NCI-H345 (cell line): ENCODE measurements at places on chromosomes 4 and X.

DNA sequence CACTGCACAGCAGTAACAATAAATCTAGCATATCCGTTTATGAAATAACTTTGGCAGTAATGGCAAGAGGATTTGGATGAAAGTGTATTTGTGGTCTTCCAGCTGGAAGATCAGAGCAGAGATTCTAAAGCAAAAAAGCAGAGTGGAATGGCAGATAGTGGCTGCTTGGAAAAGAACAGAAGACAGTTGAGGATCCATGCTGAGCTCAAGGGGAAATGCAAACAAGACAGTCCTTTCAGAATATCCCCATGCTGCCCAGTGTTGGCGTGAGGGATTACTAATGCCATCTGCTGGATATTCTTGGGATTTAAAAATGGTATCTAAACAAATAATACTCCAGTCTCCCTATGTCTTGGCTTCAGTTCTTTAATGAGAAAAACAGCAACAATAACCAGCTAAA is 629.1 kb upstream of the ATOH1 start:
- DNase-seq, result peak; percentile 84

- peak; percentile 91 for DNase-seq
Measured at GRCh38 chr4:169757575-169758184, at the start of gene HPF1. Gene HPF1, minus strand, starts transcription at chr4:169757944. Its CDS starts 67 bp downstream, at chr4:169757877.

- no peak for DNase-seq
Measured at GRCh38 chrX:24294619-24295018, 19.2 kb downstream of the SUPT20HL2 start.

GRCh38 chr4:99763635-99764101 is 53.0 kb upstream of the DAPP1 start:
- DNase-seq, result peak; percentile 2

- no peak for DNase-seq
Measured at GRCh38 chr4:181507180-181507835, 735.9 kb upstream of the TENM3 start.

GRCh38 chr4:102036619-102037376 is 246.3 kb downstream of the BANK1 start:
- DNase-seq, result peak; percentile 33

- DNase-seq, result peak; percentile 4
Measured at GRCh38 chr4:5824635-5825034, 68.3 kb downstream of the CRMP1 start.

DNA sequence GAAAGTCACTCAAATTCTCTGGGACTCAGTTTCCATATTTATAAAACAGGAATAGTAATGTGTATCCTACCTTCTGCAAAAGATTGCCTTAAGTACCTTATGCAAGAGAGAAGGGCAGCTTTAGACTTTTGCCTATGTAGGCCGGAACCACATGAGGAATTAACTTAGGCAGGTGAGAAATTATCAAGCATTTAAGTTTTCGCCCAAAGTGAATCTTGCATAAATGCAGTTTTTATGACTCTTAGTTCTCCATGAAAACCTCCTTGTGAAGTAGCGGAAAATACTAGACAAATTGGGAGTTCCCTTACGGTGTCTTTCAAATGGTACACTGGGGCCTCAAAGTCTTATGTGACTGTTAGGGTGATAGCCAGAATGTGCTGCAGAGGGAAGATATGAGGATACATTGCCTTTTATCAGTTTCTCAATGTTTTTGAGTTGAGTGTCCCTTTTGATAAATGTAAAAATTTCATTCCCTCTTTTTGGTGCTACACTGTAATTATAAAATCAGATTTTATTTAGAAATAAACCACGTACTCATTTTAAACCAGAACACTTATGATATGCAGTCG is 2.6 kb downstream of the SH2D1A start:
- DNase-seq, result no peak

- DNase-seq, result no peak
Measured at GRCh38 chr4:158159054-158159717, 13.6 kb downstream of the GASK1B start.

- DNase-seq, result no peak
Measured at GRCh38 chr4:39102297-39102696, 40.3 kb downstream of the KLHL5 start.

- no peak for DNase-seq
Measured at GRCh38 chr4:99076292-99076976, 12.2 kb downstream of the ADH5 start.

DNA sequence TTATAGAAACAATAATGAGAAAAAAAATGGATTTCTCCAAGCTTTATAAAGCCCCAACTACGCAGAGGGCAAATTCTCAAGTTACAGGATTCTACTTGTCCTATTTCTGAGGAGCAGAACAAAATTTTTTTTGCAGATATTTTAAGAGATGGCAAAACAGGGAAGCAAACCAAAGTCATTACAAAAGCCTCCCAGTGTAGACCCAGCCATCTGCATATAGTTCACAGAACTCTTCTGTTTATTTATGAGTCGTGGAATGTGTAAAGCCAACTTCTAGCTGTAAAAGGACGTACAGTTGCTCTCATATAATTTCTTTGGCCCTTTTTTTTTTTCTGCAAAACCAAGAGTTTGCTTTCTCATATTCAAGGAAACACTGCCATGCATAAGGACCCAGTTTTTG is 120.4 kb downstream of the PCDH7 start:
- no peak for DNase-seq

GRCh38 chrX:43269201-43269600 is 386.9 kb upstream of the MAOA start:
- DNase-seq, result no peak

- no peak for DNase-seq
Measured at GRCh38 chrX:68897118-68897945, 68.5 kb downstream of the EFNB1 start.

GRCh38 chr4:168759959-168760527 is 250.0 kb downstream of the CBR4 start:
- no peak for DNase-seq

DNA sequence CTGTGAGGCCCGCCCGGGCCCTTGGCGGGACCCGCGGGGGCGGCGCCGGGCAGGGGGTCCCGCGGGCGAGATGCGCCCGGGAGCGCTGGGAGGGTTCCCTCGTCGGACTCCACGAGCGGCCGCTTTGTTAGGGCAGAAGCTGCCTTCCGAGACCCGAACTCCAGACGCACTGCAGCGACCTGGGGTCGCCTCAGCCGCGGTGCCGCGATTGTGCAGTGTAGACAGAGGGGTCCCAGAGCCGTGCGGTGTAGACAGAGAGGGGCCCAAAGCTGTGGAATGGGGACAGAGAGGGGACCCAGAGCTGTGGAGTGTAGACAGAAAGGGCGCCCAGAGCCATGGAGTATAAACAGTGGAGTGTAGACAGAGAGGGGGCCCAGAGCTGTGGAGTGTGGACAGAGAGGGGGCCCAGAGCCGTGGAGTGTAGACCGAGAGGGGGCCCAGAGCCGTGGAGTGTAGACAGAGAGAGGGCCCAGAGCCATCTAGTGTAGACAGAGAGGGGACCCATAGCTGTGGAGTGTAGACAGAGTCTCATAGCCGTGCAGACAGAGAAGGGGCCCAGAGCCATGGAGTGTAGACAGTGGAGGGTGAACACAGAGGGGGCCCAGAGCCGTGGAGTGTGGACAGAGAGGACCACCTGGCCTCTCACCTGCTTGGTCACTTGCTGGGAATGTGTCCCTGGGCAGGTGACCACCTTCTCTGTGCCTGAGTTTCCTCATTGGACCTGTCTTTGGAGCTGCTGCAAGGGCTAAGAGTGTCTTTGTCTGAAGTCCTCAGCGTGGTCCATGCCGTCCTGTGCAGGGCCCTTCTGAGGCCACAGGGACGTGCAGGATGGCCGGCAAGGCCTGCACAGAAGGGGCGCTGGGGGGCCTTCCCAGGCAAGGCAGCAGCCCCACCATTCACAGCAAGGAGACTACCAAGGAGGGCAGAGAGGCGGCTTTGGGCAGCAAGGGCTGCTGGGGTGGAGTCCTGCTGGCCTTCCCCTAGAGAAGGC is 875 bp downstream of the RGS12 start:
- DNase-seq, result no peak

DNA sequence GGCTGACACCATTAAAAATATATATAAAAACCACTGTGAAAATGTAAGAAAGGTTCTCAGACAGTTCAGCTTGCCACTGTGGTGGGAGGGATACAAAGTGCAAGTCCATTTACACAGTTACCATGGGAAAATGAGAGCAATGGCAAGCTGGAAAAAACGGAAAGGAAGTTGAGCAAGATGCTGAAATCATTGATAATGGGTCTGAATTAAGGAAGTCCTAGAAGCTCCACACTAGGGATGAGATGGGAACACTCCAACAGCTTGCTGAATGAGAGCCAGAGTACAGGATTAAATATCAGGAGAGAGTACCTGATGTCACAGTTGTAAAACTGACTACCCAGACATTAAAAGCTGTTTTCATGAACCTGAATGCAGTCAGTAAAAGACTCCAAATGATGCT is 218.6 kb downstream of the PRDM5 start:
- no peak for DNase-seq

DNA sequence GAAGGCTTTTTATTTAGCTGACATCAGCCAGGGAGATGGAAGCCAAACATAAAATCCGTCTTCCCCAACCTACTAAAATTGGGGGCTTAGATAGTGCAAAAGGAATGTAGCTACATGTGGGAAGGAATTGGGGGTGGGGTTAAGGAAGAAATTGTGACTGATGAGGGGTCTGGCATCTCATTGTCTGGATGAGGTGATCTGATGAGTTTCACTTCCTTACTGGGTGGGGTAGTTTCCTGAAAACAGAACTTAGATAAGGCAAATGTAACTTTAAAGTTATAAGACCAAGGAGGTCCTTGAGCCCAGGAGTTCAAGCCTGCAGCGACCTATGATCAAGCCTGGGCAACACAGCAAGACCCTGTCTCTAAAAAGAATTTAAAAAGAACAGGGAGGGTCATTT is 105.5 kb upstream of the NEIL3 start:
- no peak for DNase-seq

- DNase-seq, result no peak
Measured at GRCh38 chrX:50876551-50876950, 34.0 kb upstream of the BMP15 start.

GRCh38 chr4:19577097-19577496 is 674.6 kb upstream of the SLIT2 start:
- no peak for DNase-seq

- peak; percentile 21 for DNase-seq
Measured at GRCh38 chrX:9873952-9874351, 87.7 kb downstream of the SHROOM2 start.

DNA sequence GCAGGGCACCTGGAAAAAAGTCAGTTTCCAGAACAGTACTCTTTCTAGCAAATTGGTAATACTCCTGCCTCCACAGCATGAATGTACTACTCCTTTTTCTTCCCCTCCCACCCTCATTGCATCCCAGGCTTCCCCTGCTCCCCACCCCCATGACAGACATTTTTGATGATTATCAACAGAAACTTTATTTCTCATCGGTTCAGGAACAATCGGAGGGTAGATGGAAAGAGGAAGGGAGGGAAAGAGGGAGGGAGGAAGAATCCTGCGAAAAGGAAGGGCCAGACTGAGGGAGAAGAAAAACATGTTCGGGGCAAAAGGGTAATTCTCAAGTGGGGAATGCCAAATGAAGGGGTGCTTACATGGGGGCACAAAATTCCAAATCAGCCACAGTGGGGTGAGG is 705 bp upstream of the CXorf65 start:
- DNase-seq, result no peak

DNA sequence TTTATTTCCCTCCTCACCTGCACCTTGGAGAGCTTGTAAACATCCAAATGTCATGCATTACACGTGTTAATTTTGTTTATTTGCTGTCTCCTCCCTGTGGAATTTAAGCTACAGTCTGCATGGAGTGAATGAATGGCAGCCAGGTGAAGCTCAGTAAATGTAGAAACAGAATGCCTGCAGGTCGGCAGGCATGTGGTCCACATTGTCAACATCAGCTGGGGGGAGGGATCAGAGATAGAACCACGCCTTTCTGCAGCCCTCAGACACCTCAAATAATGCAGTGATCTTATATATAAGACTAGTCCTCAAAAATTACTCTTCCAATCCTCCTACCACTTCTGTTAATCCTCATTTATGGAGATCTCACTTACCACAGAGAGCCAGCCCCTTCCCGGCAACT is 131.2 kb upstream of the KIT start:
- DNase-seq, result peak; percentile 59

DNA sequence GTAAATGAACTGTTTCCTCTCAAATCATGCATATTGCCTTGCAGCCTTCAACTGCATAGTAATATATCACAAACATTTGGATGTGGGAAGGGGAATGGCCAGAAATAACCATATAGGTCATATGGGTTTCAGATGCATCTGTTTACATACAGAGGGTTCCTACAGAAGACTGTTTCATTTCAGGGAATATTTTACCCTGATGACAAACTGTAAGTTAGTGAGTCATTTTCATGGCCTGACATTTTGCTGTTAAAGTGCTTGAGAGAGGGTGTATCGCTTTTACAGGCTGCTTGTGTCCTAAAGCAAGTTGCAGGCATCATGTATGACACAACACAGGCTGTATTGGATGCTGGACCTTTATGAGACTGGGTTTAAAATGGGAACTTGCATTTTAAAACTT is 25.5 kb upstream of the AMOT start:
- no peak for DNase-seq

DNA sequence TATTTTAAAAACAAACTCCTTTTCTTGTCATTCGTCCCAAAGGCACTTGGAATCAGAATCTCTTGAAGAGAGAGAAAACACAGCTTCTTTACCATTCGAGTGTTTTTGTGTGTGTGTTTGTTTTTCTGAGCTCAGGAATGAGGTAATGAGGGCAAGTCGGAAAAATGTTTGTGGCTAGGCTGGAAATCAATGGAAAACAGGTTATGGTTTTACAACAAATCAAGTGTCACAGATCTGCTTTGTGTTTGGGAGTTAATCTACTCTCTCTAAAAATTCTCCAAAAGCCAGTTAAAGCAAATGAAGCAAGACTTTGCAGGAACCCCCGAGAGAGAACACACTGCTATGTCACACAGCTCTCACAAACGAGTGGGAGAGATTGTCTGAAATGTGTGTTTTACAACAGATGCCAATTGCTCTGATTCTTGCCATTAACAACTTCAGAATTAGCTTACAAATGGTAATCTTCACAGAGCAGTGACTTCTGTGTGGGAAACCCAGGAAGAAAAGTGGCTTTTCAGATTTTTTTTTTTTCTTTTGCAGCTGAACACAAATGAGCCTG is 264.1 kb downstream of the CBLL2 start:
- no peak for DNase-seq

DNA sequence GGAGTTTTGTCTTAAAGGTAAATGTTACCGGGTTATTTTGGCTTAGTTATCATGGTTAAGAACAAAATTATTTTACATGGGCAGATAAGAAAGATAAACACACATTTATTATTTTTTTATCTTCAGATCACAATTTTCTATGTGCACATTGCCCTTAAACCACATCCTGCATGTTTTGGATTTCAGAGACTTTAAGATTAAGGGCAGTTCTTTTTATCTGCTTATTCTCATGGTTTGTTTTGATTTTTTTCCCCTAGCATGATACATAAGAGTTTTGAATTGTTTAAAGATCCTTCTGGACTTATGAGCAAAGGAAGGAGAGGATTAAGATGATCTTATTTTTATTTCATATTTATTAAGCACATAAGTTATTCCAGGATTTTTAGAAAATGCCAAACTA is 190.1 kb upstream of the BMP3 start:
- DNase-seq, result no peak

- DNase-seq, result no peak
Measured at GRCh38 chr4:173958445-173958844, 325.0 kb downstream of the FBXO8 start.
